RWPE2 (cell line): ENCODE measurements at places on chromosomes 3 and 15.

DNA sequence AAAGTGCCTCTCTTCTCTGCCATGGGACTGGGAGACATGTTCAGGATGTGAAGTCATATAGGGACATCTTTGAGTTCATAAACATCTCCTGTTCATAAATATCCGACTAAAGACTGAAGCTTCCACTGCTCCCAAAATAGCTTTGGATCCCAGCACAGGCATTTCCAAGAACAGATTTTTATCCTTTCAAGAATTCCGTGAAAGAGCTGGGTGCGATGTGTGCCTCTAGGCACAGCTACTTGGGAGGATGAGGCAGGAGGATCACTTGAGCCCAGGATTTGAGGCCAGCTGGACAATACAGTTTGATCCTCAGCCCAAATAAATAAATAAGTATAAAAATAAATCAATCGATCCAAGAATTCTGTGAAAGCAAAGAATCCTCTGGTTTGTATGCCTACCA lies 6.7 kb upstream of the ISLR2 start:
- no peak for DNase-seq

DNA sequence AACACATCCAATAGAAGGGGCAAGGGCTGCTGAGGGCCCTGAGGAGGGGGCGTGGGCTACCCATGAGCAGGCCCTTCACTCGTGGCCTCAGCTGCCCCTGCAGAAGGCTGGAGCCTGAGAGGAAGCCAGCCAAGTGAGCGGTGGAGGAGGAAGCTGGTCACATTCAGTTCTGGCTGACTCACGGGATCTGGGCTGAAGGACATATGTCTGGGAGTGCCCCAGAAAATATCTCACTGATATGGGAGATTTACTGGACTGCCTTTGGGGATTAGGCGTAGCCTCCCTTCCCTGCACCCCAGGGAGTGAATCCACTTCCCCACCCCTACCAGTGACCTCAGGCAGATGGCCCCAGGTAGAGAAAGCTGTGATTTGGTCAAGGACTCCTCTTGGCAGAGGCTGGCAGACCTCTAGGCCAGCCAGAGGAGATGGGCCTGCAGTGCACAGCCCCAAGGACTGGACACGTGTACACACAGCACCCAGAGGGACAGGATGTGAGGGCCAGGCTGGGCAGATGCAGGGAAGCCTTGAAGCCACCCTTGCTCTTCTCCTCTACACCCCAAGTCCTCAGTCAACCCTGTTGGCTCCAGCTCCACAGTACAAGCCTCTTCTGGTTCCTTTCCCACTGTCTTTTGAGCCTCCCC lies 14.2 kb upstream of the ANKDD1A start:
- DNase-seq: no peak

- no peak for DNase-seq
These were observed 4.8 kb downstream of the GCNT3 start for GRCh38 chr15:59616379-59616778.

DNA sequence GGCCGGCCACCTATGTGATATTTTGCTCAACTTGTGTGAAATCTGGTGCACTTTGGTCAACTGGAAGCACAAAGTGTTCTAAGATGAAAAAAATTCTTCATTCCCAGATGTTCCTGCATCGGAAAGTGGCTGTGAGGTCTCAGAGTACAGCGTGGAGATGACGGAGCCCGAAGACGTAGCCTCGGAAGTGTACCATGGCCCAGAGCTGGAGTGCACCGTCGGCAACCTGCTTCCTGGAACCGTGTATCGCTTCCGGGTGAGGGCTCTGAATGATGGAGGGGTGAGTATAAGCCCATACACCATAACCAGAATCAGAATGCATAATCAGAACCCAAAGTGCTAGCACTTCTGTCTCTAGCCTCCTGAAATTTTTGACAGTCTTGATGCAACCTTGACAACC lies 104.3 kb downstream of the GHSR start:
- no peak for DNase-seq

GRCh38 chr3:5057272-5057671 lies 64.8 kb upstream of the ARL8B start:
- no peak for DNase-seq

- DNase-seq: peak; percentile 81
These were observed 16.3 kb downstream of the SNX33 start for GRCh38 chr15:75663931-75664421.

DNA sequence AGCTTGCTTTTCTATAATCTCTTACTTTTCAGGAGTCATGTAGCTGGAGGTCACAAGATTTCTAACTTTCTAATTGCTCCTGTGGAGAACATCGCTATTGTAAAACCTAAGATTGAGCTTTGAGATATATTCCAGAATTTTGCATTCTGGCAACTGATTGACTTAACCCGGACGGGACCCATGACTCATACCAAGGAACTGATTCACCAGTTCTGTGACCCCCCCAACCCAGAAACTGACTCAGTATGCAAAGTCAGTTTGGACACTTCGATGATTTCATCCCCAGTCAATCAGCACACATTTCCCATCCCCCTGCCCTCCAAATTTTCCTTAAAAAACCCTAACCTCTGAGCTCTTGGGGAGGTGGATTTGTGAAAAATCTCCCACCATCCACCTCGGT lies 396.5 kb upstream of the GBE1 start:
- DNase-seq: peak; percentile 51
